ENCODE measurements at places on chromosomes 7 and 10.

DNA sequence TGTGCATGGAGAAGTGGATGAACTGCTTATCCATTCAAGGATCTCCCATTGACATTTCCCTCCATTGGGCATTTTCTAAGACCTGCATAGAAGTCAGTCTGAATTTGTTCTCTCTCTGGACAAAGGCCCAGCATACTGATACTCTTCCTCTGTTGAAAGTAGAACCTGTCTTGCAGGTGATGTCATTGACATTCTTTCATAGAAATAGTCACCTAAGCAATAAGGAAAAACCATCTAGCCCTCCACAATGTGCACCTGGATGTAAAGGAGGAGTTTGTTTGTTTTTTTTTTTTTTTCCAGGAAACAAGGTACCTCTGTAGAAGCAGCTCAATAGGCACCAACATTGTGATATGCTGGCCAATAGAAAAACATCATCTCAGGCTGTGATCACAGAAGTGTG lies 150.4 kb downstream of the DPY19L1 start:
- no peak overlapping the region for H3K27ac ChIP-seq
- no peak for DNase-seq
- H3K4me3 ChIP-seq = no peak overlapping the region
- H3K27me3 ChIP-seq = peaks cover 3% of the 10 kb centered on the region
- H3K4me1 ChIP-seq = no peaks in the 10 kb centered on the region

DNA sequence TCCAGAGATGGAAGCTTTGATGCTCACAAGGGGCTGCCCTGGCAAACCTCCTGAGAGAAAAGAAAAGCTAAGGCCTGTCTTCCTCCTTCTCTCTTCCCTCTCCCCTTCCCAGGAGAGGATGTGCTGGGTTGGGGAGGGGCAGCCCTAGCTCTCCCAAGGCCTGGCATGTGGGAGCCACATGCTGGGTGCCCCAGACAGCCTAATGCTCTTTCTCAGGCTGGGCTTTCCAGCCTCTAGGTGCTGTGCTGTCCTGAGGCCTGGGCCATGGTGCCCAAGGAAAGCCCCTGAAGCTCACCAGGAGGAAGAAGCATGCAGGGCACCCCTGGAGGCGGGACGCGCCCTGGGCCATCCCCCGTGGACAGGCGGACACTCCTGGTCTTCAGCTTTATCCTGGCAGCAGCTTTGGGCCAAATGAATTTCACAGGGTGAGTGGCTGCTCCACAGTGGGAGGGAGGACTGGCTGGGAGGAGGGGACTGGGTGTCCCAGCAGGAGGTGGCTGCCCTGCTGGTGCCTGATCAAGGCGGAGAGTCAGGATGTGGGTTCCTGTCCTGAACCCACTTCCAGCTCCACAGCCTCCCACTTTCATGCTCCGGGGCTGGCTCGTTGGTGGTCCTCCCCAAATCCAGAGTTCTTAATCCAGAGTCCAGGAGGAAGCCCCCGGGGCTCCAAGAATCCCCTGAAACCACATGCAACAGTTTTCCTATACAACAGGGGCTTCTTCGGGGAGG lies 1.7 kb downstream of the CPA5 start:
- H3K27ac ChIP-seq = no peak overlapping the region
- H3K4me3 ChIP-seq = no peak overlapping the region
- peaks cover 12% of the 10 kb centered on the region for H3K4me1 ChIP-seq
- H3K27me3 ChIP-seq = no peaks in the 10 kb centered on the region
- H3K36me3 ChIP-seq = no peaks in the 10 kb centered on the region

DNA sequence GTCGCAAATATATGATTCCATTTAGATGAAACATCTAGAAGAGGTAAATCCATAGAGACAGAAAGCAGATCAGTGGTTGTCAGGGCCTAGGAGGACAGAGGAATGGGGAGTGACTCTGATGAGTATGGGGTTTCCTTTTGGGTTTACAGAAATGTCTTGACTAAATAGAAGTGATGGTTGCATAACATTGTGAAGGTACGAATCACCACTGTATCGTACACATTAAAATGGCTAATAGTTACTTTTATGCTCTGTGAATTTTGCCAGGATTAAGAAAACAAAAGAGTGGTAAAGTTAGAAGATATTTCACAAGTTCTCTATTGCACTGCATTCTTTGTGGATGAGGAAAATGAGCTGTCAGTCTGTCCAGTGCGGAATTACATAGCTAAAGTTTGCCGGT lies 407.4 kb downstream of the KCNMA1 start:
- H3K36me3 ChIP-seq = no peaks in the 10 kb centered on the region
- DNase-seq = peak; percentile 74
- H3K4me1 ChIP-seq = peaks cover 8% of the 10 kb centered on the region
- H3K27me3 ChIP-seq = no peaks in the 10 kb centered on the region
- peak overlapping the region; percentile 53 for H3K27ac ChIP-seq
- no peak overlapping the region for H3K4me3 ChIP-seq

- no peaks in the 10 kb centered on the region for H3K36me3 ChIP-seq
- H3K4me1 ChIP-seq = no peaks in the 10 kb centered on the region
- DNase-seq = no peak
- H3K27me3 ChIP-seq = no peaks in the 10 kb centered on the region
- no peak overlapping the region for H3K4me3 ChIP-seq
Observed at GRCh38 chr7:87687653-87688254, 59.6 kb downstream of the RUNDC3B start.

DNA sequence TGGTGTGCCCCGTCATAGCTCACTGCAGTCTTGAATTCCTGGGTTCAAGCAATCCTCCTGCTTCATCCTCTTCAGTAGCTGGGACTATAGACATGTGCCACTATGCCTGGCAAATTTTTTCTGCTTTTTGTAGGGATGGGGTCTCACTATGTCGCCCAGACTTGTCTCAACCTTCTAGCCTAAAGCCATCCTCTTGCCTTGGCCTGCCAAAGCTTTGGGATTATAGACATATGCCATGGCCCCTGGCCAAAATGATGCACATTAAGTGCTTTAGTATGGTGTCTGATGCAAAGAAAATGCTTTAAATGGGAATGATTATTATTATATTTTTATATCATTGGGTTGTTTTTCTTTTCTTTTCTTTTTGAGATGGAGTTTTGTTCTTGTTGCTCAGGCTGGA lies 33.2 kb upstream of the VCL start:
- H3K4me1 ChIP-seq = peaks cover 11% of the 10 kb centered on the region
- H3K36me3 ChIP-seq = no peaks in the 10 kb centered on the region
- no peak for DNase-seq
- H3K4me3 ChIP-seq = no peak overlapping the region

GRCh38 chr7:100823140-100823525 lies 4.2 kb downstream of the EPHB4 start:
- no peak for DNase-seq
- H3K4me1 ChIP-seq = peaks cover 3% of the 10 kb centered on the region

Data from fibroblast of lung (primary cell).